Right lobe of liver (tissue), 6 donors: ENCODE measurements at places on chromosomes 7 and 10. TPM values are rescaled to one million over a fixed set of nuclear protein-coding genes. Genes with fewer than 3 reads are reported as not detected.

Gene NRCAM
- total RNA-seq: 0.20 TPM

Gene BAMBI
- 8.7 TPM for total RNA-seq

Gene SOSTDC1
- not detected for total RNA-seq

Gene ITPRID1
- not detected for total RNA-seq

DNA sequence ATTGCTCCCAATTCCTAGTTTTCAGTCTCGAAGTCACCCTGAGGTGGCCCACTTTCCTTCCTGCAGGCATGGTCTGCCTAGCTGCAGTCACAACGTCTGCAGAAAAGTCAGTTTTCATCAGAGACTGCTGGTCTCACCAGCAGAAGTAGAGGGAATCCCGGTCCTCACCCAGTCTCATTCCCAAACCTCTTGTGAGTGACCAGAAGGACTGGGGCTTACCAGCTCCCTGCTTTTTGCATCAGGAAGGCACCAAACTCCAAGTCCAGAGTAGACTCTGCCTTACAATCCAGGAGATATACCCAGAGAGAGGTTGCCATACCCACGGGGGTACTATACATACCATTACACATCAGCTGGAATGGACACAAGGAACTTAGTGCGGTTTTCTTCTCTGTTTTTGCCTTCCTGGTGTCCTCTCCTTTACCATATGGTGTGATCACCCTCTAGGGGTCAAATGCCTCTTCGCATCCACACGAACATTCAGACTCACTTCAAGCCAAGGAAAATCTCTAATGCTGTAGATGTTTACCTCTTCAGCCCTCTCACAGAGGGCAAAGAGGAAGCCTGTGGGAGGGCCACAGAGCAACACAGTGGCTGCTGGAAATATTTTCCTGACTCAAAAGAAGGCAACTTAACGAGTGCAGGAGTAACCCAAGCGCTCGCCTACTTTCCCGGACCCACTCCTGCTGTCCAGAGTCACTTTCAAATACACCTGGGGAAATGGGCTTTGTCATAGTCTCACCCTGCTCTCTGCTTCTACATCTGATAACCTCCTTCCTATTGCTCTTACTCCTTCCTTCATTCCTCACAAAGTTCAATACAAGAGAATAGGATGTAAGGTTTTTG, 220.9 kb downstream of the C7orf25 start:
- no peak for DNase-seq

- no peak for DNase-seq
Observed at GRCh38 chr10:96789571-96790108, 42.5 kb upstream of the LCOR start.

DNA sequence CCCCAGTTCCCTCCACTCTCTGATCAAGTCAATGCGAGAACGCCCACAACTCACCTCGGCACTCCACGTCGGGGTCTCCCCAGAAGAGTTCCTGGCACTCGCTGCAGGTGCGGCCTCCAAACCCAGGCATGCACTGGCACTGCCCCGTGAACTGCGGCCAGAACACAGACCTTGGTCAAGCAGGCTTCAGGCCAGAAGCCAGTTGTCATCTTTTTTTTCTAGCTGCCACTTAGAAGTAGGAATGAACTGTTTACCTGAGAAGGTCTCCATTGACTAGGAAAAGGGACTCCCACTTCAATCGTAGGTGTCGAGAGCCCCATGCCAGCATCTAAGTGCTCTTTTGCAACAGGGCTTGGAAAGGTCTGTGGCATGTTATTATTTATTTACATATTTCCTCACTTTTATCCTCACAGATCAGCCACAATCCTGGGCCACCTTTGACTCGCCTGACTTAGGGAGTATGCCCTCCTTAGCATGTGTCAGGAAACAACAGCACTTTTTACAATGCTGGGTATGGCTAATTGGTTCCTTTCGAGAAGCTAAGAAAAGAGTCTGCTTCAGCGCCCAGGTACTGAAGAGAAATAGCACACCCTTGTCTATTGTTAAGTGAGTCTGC, 51.7 kb downstream of the LAMB1 start:
- DNase-seq: no peak

- no peak for DNase-seq
Observed at GRCh38 chr10:96259150-96259549, 12.2 kb downstream of the BLNK start.

- DNase-seq: no peak
Observed at GRCh38 chr10:46096909-46097575, 51.0 kb upstream of the MSMB start.

- DNase-seq: no peak
Observed at GRCh38 chr10:8758029-8758428, 703.5 kb downstream of the GATA3 start.

DNA sequence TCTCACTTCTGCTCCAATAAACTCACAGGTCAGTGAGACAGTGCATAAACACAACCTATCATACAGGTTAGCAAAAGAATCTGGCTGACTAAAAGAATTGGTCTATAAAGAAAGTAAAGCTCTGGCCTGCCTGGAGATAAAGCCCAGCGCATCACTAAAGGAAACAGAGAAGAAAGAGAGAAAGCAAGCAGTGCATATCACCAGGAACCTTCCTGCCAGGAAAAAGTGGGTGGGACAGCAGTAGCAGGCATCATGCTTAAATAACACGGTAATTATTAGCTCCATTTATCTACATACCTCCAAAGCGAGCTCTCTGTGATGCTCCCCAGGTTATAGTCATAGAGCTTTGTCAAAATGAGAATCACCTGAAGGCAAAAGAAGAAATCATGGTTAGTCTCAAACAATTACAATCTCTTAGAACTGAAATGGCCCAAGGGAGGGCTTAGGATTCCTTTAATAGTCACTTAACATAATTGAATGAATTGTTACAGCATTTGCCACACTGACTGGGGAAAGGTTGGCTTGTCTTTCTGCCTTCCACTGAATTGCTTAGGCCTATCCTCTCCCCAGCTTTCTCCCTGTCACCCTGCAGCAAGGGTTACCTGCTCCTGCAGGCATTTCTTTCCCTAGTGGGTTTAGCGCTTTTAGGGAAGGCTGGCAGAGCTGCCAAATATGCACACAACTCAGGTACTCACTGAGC, 208.1 kb downstream of the SORCS1 start:
- no peak for DNase-seq

- no peak for DNase-seq
Observed at GRCh38 chr10:94366382-94366781, 3.6 kb upstream of the NOC3L start.
